ENCODE measurements at places on chromosomes 1 and 21.

- peak; percentile 62 for DNase-seq
These were observed 310.2 kb downstream of the MRPL39 start for GRCh38 chr21:25297117-25297516.

- no peak for DNase-seq
These were observed 19.0 kb downstream of the RASSF5 start for GRCh38 chr1:206526064-206526911.

- DNase-seq: no peak
These were observed 21.0 kb downstream of the IFNAR1 start for GRCh38 chr21:33345751-33346238.

DNA sequence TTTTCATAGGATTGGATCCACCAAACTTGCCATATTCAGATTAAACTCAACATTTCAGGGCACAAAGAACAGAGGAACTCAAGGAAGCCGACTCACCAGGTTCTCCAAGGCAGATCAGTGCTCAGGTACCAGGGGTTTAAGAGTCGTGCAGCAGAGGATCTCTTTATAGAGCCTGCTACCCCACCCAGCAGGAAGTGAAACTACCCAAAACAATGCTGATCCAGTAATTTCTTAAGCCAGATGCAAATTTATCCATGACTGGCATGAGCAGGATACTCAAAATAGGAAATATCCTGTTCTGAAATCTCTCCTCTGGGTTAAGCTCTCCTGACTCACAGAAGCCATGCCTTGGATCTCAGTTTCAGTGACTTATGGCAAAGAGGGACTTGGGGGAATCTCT, at the start of gene SPRR2A:
Gene SPRR2A, minus strand, starts transcription at position 138 of the 400 bp plus-strand sequence. CDS start 777 bp downstream, outside the sequence.
- no peak for DNase-seq

GRCh38 chr1:177163844-177164379, 600 bp downstream of the ASTN1 start:
- DNase-seq: no peak

DNA sequence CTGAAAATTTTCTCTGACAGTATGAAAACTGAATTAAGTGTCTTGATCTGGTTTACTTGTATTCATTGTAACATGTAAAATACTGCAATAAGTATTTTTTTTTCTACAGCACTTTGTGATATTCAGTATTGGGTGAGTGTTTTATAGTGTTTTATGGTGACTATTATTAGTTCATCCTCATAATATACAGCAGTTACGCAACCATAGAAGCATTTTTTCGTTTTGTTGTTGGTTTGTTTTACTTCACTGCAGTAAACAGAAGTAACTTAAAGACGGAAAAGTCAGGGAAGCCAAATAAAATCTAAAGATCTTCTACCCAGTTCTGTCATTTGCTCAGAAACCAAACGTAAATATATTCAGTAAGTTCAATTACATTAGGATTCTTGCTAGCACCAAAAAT, 250.0 kb downstream of the TPR start:
- DNase-seq: no peak

- DNase-seq: peak; percentile 38
These were observed 1.1 kb downstream of the CTPS1 start for GRCh38 chr1:40980453-40981121.

GRCh38 chr1:171267391-171267790, 19.1 kb downstream of the FMO1 start:
- DNase-seq: peak; percentile 21

- DNase-seq: no peak
These were observed 33.3 kb downstream of the RRAGC start for GRCh38 chr1:38826262-38826661.

GRCh38 chr1:17572264-17572985, 32.9 kb downstream of the ARHGEF10L start:
- DNase-seq: no peak

GRCh38 chr1:22562584-22563583, at the start of gene EPHA8:
Gene EPHA8 (plus strand): TSS chr1:22563489. CDS start chr1:22563636, 147 bp downstream.
- no peak for DNase-seq

GRCh38 chr1:225321784-225322183, 106.1 kb downstream of the LBR start:
- DNase-seq: no peak

DNA sequence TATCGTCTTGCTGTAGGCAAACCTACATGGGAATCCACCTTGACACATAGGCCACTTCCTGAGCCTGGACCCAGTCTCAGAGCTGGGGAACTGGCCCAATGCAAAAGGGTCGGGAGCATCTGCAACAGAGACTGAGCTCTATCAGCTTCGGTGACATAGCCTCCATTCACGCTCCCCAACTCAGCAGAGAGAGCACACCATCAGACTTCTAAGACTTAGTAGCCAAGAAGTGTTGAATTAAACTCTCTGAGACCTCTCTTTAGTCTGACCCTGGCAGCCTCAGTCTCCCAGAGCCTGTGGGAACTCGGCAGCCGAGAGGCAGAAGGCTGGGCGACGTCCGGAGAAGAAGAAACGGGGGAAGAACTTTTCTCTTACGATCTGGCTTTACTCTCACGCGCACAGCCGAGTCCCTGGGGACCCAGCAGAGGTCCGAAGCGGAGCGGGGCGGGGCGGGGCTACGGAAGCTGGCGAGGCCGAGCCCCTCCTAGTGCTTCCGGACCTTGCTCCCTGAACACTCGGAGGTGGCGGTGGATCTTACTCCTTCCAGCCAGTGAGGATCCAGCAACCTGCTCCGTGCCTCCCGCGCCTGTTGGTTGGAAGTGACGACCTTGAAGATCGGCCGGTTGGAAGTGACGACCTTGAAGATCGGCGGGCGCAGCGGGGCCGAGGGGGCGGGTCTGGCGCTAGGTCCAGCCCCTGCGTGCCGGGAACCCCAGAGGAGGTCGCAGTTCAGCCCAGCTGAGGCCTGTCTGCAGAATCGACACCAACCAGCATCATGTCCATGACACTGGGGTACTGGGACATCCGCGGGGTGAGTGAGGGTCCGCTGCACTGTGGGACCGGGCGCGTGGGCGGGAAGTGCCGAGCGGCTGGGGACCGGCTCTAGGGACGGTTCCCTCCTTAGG, at the start of gene GSTM4:
Gene GSTM4, plus strand, starts transcription at position 485 of the 905 bp plus-strand sequence. Its CDS starts 291 bp downstream, at position 776.
- no peak for DNase-seq

DNA sequence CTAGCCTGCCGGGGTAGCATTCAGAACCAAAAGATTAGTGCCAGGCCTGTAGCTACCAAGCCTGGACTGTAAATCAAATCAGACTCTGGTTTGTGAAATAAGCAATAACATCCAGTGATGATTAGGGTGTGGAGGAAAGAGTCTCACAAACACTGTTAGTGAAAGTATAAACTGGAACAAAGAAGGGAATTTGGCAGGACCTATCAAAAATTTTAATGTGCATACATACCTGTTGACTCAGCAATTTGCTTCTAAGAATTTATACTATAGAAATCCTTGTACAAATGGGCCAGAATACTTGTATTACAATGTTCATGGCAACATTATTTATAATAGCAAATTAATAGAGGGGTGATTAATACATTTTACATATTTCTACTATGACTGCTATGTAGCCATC, 109.8 kb upstream of the WARS2 start:
- DNase-seq: no peak

GRCh38 chr1:45009296-45009865, 1.7 kb downstream of the HECTD3 start:
- no peak for DNase-seq

GRCh38 chr1:166902279-166902678, 26.2 kb upstream of the TADA1 start:
- DNase-seq: no peak

- DNase-seq: no peak
These were observed 142.0 kb upstream of the ATP1B1 start for GRCh38 chr1:168964478-168964877.

DNA sequence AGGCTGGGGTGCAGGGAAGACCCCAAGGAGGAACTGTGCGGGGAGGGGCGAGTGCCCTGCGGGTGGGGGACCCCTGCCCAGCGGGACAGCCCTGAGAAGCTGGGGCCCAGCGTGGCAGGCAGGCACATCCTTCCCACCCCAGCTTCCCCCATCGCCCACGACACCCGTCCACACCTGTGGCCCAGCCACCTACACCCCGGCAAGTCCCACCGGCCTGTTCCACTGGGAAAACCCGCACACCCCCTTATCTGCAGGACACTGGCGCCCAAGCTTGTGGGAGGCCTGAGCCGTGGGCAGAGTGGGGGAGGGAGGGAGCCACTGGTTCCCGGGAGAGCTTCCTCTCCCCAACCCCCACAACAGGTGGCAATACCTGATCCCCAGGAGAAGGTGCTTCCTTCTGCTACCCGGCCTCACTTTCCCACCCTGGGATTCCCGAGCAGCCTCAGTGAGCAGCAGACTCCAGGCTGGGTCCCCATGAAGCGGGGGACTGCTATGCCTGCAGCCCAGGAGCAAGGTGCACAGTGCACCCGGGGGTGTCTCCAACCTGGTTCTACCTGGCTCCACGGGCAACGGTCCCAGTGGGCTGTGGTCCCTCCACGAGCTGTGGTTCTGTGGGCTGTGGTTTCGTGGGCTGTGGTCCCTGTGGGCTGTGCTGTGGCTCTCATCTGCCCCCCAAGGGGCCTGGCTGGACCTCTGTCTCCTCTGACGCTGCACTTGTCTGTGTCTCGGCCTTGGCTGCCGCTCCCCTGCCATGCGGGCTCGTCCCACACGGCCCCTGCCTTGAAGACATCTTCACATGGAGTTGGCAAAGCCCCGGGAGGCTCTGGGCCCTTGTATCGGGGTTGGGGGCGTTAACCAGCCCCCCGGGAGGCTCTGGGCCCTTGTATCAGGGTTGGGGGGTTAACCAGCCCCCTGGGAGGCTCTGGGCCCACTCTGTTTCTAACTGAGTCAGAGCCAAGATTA, 37.8 kb upstream of the POFUT2 start:
- no peak for DNase-seq
